Brain microvascular endothelial cell (primary cell): ENCODE measurements at places on chromosomes 2 and 18.

GRCh38 chr18:76604935-76605240, 109.8 kb upstream of the ZNF516 start:
- DNase-seq = no peak

DNA sequence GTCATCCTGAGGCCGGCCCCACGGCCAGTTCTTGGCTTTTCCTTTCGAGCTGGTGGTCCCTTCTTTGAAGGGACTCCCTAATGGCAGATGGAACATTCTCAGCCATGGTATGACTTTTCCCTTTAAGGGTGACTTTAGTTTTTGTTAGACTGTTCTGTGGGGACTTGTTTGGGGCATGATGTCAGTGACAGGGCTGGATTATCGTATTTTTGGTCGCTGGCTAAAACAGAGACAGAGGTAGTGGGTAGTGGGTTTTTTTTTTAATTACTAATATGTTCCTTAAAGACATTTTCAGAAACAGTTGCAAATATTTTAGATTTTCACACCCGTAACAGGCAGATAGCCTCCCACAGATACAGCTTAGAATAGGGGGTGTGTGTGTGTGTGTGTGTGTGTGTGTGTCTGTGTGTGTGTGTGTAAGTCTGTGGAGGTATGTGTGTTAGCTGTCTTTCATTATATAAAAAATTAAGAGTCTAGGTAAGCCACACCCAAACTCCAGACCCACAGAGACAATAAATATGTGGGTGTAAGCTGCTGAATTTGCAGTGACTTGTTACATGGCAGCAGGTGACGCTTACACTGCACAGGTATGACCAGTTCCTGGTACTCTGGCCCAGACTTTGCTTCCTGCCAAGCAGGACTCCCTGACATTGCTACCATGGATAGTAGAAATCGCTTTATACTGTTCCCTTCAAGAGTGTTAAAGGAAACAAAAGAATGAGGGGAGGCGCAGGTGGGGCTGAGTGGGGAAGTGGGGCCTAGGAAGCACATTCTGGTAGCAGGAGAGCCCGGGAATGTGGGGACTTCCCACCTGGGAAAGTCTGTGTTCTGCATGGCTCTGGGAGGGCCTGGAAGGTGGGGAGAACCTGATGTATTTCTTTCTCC, 20.9 kb downstream of the NCK2 start:
- DNase-seq = no peak

GRCh38 chr2:203781151-203781550, 74.7 kb downstream of the CD28 start:
- DNase-seq = no peak

DNA sequence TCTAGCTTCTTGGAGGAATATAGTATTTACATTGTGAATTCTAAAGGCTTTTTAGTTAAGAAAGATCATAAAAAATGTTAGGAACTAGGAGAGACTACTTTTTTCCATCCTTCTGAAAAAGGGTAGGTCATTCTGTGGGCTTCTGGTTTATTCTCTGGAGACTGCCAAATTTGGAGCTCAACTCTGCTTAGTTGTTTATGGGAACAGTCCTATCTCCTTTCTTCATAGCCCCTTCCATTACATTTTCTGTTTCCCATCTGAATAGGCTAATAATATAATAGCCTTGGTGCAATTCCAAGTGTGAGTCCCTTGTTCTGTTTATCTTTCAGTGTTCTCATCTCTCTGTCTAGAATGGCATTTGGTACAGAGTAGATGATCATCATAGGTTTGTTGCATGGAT, 15.6 kb downstream of the LAMA3 start:
- DNase-seq = no peak

DNA sequence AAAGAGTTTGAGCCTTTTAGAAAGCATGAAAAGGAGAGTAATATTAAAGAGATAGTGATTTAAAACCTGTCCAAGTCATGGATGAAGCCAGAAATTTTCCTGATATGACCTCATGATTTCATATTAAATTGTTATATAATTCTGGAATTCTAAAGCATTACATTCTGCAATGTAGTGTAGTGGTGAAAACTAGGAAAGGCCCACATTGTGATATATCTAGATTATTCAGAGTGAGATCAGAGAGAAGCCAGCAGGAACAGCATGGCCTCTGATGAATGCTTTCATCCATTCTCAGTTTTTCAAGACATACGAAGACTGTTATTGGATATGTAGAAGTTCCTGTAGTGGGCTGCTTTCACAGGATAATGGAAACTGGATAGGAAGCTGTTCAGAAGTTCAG, 98.8 kb downstream of the LCLAT1 start:
- no peak for DNase-seq

GRCh38 chr2:62458206-62458641, 47.8 kb downstream of the TMEM17 start:
- no peak for DNase-seq

DNA sequence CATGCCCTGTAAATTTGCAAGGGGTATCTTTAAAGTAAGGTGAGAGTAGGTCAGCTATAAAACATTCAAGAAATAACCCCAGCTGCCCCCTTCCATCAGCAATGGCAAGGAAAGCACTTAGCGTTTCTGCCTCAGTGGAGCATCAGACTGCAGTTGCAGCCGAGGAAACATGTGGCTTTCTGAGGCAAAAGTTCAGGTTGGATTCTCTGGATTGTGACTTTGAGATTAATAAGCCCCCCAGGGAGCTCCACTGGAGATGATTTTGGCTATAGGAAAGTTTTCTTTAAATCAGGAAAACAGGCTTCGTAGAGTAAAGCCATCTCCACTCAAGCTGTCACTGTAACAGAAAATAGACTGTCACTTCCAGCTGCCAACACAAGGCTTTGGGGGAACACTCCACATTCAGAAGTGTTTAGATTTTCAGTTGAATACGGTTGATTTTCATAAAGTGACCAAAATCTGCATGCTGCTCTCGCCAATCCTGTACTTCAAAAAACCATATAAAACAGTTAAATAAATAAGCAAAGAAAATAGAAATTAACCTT, 15.3 kb upstream of the RIT2 start:
- DNase-seq = no peak

- DNase-seq = peak; percentile 98
Observed at GRCh38 chr2:209495855-209496585, 72.2 kb downstream of the MAP2 start.

DNA sequence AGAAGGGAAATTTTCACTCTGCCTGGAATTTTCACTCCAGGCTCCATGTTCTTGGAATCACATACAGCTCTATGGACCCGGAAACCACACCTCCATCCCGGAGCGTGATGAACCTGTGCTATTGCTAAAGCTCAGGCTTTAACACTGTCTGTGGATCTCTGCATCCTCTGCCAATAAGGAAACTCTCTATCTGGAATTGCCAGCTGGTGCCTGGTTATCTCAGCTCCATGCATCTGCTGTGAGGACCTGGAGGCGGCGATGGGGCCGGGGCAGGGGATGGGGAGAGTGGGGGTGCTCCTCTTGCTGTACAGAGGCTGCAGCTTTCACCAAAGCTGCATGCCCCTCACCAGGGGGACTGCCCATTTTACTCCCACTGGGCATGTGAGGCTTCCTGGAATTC, 754.0 kb upstream of the SOX11 start:
- DNase-seq = no peak

DNA sequence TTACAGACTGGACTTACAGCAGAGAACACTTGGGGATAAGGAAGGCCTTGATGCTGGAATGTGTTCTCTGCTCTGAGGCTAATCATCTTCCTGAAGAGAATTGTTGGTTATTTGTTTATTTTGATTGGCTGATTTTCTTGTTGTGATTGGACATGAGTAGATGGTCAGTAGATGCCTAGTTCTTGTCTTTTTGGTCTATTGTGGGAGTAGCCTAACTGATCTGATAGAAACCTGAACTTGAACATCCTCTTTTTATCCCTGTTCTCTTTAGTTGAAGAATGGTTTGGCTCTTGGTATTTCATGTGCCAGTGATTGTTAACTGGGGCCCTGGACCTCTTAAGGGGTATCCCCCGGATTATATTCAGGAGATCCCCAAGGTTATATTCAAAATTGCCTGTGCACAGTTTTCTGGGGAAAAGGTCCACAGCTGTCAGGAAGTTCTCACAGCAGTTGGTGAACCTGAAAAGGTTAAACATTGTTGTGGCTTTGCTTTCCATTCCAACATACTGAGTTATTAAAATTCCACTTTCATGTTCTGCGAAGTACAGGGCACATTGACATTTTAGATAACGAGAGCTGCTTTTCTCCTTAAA, 13.6 kb downstream of the TWSG1 start:
- peak; percentile 21 for DNase-seq

- DNase-seq = no peak
Observed at GRCh38 chr2:177633111-177633510, 240.5 kb downstream of the AGPS start.

- no peak for DNase-seq
Observed at GRCh38 chr2:51597086-51597485, 565.2 kb upstream of the NRXN1 start.
